KG1 (cell line): ENCODE measurements at places on chromosomes 11 and 22.

DNA sequence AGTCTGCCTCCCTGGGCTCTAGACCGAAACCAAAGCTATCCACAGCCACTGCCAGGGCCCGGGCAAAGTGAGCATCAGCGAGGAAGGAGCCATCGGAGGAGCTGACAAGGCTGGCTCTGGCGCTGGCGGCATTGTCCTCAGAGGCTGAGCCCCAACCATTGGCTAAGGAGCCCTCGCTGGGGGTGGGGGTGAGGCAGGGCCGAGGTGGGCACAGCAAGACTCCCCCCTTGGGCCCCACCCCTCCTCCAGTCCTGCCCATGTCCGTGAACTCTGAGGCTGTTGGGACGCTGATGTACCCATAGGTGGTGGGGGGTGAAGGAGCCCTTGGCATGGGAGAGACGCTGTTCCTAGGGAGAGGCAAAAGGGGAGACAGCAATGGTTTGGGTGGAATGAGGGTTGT is 11.2 kb downstream of the ROBO4 start:
- DNase-seq, result no peak

- no peak for DNase-seq
Observed at GRCh38 chr22:31081963-31082605, 966 bp downstream of the SMTN start.

DNA sequence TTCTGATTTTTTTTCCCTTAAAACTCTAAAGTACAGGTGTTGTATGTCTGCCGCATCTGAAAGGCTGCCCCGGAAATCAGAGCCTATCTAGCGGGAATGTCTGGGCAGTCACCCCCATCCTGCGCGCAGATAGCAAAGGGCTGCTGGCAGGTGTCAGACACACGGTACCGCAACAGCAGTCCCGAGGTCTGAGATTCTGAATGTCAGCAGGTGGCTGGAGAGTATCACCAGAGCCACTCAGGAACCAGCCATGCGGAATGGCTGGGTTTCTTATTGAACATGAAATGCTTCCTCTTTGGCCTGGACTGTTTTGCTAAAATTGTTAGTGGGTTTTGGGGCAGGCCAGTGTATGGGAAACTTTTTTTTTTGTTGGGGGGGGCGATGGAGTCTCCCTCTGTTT is 53.3 kb downstream of the CERK start:
- DNase-seq, result no peak

DNA sequence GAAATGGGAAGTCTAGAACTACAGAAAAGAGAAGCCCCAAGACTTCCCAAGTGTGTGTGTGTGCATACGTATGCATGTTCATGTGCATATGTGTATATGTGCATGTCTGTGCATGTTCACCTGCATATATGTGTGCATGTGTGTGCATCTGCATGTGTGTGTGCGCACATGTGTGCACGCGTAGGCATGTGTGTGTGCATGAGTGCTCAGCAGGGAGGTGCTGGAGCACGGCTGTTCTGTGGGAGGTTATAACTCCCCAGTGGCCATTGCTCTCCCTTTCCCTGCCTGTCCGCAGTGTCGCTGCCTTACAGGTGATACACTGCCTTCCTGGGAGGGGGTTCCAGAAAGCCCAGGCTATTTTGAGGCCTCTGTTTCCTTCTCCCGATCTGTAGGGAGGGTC is 29.8 kb downstream of the B3GAT1 start:
- no peak for DNase-seq

DNA sequence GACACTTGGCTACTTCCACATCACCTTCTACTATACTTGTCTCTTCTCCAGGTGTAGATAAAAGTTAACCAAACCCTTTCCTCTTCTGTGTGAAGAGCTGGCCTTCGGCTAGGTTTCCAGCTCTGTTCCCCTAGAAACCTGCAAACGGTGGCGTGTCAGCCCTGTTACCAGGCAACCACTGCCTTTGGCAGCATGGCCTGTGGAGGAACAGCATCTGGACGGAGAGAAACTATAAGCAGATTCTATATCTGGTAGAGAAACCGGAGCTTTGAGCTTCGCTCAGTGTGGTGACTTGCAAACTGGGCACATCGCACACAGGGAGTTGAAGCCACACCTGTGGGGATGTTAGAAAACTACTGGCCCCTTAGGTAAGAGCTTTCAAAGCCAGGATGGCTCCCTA is 35.9 kb downstream of the ARAP1 start:
- no peak for DNase-seq

- DNase-seq, result no peak
Observed at GRCh38 chr11:102346456-102346747, 612 bp upstream of the BIRC2 start.

- DNase-seq, result no peak
Observed at GRCh38 chr11:123286761-123287160, 91.7 kb upstream of the CLMP start.

DNA sequence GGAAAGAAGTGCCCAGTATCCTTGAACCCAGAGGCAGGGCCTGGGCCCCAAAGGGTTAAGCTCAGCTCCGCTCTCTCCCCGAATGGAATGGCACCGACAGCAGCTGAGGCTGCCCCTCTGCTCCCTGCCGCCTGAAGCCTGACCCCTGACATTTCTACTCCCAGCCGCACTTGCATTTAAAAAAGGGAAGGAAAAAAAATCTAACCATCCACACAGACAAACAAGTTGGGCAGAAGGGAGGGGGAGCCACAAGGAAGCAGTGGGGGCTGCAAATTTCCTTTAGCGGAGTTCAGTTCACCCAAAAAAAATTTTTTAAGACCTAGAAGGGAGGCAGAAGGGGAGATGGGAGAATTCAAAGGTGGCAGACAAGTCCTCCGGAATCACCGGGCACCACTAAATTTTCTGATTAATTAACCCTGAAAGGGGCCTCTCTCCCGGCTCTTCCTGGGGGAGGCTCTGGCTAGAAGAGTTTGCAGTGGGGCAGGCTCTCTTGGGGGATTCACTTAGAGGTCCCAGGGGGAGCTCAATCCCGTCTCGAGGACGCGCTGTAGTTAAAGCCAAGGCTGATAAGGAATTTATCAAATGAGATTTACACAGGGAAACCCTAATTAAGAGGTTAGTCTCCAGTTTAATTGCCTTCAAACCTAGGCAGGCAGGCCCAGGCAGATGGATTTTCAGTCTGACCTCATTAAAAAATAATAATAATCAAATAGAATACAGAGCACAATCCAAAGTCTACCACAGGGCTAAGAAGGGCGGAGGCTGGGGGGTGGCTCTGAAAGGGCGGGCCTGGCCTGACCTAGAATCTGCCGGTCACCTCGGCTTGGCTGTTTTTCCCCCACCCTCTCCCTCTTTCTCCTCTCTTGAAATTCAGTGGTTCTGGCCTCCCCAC is 25.6 kb downstream of the MN1 start:
- no peak for DNase-seq

GRCh38 chr11:61000426-61000825 is 28.9 kb downstream of the CD6 start:
- no peak for DNase-seq

GRCh38 chr11:128776069-128776423 is 82.2 kb downstream of the FLI1 start:
- no peak for DNase-seq

GRCh38 chr11:81497202-81497804 is 1236.4 kb downstream of the FAM181B start:
- peak; percentile 65 for DNase-seq

GRCh38 chr11:65551572-65552387 is 6.4 kb downstream of the LTBP3 start:
- no peak for DNase-seq

DNA sequence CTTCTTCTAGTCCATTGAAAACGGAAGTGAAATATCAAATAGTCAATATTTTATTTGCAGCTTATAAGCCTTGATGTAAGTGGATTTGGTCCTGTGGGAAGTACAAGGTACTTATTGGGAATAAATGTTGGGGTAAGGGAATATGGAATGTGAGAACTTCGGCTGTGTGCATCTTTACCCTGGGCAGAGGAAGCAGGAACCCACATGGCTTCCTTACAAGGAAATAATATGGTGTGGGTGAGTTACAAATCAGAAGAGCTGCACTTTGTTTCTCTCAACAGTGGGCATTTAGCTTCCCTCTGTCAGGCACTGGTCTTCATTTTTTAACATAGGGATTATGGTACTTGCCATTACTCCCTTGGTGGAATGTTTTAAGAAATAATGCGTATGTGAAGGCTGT is 77.9 kb downstream of the SCN3B start:
- no peak for DNase-seq

- DNase-seq, result no peak
Observed at GRCh38 chr11:2577991-2578928, 121.5 kb downstream of the KCNQ1OT1 start.

- no peak for DNase-seq
Observed at GRCh38 chr22:34333285-34333684, 413.0 kb upstream of the LARGE1 start.

DNA sequence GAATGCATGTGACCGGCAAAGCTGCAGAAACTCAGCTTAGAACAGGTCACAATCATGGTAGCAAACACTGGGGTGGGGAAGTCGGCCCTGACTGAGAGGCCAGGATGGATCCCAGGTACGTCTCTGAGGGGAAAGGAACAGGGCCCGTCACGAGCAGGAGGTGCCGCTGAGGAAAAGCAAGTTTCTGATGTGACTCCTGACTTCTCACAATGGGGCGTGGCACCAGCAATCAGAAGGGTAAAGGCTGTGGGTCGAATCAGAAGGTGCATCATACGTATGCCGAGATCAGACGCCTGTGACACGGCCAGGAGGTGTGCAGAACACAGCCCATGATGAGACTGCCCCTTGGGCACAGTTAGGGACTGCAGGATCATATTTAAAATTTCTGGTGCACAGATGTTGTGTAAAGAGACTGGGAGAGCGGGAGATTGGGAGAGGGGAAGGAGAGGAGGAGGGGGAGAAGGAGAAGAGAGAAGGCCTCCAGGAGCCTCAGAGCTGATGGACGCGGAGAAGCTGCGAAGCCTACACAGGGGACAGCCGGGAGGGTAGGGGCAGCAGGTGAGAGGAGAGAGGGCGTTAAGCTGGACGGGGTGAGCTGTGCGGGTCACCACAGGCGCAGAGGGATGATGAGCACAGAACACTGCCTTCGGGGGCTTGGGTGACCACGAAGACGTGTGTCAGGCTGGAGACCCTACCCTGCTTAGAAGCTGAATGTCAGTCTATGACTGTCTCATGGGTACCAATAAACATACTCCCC is 30.7 kb downstream of the KRTAP5-5 start:
- no peak for DNase-seq

GRCh38 chr11:117589063-117589462 is 208.0 kb downstream of the DSCAML1 start:
- no peak for DNase-seq

DNA sequence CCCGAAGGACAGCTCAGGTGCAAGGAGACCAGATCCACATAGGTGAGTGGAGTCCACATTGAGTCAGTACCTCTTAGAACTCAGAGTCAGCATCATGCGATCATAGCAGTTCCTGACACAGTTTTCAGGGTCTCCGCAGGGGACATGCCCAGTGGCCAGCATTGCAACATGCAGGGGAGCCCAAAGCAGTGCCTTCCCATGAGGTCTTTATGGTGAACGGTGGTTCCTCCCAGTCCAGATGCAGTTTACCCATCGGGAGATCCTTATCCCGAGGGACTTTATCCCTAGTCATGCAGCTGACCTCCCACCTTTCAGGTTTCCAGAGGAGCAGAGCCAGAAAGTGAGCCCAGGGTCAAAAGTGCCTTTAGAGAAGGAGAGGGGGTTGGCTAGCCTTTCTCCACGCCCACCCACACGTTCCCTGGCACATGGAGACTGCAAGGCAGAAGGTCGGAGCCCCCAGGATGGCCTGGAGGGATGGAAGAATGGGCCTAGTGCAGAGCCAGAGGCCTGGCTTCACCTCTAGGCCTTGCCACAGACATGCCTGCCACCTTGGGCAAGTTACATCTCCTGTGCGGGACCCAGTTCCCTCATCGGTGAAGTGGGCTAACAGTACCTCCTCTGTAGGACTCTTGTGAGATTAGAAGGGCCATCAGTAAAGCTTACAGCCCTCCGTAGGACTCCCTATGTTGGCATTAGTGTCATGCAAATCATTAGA is 6.4 kb downstream of the KCTD17 start:
- no peak for DNase-seq

- DNase-seq, result no peak
Observed at GRCh38 chr11:61887839-61888494, 3.4 kb downstream of the FADS3 start.

DNA sequence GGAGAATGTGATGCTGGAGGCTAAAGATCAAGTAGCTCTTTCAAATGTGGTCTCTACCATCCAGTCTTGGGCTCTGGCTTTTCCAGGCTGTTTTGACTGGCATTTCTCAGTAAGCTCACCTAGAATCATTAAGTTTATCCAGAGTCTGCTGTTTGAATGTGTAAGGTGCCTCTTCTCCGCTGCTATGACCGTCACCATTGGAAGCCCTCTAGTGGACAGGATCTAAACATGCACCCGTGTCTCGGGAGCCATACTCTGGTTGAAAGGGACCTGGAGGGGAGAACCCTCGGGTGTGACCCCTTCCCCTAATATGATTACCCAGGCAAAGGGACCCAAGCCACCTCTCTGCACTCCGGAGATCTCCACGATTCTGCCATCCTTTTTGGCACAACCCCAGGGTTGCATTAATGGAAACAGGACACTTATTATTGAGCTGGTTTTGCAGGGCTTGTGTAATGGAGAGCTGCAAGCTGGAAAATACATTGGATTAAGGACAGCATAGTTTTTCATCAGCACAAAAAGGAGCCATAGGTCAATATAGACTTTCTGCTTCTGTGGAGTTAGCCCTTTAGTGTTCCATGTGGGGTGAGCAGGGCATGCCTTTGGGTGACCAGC is 191.0 kb upstream of the LARGE1 start:
- no peak for DNase-seq

GRCh38 chr22:39534591-39535356 is 2.2 kb upstream of the RPS19BP1 start:
- DNase-seq, result peak; percentile 61

GRCh38 chr22:21868651-21869050 is 1.2 kb upstream of the MAPK1 start:
- no peak for DNase-seq

- DNase-seq, result no peak
Observed at GRCh38 chr22:21628386-21629254, 1.2 kb downstream of the YDJC start.

DNA sequence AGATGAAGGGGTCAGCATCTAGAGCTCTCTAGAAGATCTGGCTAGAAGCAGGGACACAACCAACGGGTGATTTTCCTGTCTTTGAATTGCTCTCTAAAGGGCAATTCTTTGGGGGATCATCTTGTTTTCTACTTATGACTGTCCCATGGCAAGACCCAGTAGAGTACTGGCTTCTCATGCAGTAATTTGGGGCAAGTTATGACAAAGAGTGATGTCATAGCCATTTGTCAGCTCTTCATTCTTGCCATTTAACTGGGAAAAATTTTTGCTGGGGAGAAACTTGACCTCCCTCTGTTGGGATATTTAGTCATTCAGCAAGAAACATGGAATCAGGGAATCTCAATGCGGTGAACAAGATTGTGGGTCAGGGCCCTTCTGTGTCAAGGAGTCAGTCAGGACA is 80.4 kb downstream of the SLC1A2 start:
- no peak for DNase-seq

DNA sequence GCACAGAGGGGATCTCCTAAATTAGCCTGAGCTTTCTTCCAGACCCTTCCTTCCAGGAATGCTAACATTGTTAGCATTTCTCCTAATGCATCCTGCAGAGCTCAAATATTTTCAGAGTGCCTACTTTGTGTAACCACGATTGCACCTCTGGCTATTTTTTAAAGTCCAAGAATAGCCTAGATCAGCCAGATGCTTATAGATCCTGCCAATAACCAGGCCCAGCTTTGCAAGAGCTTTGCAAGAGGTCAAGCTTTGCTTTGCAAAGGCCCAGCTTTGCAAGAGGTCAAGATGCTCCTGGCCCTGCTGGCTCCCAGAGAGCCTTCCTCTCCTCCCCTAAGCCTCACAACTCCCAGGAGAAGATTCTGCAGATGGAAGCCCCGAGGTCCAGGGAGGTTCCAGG is 491.9 kb downstream of the MN1 start:
- no peak for DNase-seq
